ENCODE measurements at places on chromosomes 16 and 17.

DNA sequence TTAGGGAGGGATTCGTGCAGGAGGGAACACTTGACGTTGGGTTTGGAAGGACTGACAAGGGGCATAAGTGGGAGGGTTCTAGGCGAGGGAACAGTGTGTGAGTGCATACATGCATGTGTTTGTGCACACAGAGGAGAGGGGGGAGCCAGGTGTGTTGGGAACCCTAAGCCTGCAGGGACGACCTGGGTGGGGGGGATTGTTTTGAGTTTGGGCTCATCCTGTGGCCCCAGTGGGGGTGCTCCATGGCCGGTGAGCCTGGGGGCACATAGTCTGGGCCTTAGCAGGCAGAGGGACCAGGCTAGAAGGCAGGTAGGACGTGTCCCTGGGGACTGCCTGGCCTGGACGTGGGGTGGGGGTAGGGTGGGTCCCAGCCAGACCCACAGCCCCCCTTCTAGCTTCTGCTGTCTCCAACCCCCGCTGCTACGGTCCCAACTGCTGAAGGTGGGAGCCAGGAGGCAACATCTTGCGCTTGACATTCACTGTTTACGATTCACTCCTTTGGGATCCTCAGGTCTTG is 11.9 kb upstream of the RASD1 start:
- no peak for DNase-seq

DNA sequence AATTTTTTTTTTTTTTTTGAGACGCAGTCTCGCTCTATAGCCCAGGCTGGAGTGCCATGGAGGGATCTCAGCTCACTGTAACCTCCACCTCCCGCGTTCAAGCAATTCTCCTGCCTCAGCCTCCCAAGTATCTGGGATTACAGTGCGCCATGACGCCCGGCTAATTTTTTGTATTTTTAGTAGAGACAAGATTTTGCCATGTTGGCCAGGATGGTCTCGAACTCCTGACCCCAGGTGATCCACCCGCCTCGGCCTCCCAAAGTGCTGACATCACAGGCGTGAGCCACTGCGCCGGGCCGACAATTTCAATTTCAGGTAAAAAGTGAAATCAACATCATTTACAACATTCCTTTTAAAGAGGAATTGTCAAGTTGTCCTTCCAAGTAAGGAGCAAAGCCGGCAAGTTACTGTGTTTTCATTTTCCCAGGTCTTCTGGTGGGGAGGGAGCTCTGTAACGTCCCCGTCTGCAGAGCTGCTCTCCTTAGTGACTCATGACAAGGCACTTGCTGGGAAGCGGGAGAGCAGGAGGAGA is 873 bp downstream of the NPLOC4 start:
- no peak for DNase-seq

DNA sequence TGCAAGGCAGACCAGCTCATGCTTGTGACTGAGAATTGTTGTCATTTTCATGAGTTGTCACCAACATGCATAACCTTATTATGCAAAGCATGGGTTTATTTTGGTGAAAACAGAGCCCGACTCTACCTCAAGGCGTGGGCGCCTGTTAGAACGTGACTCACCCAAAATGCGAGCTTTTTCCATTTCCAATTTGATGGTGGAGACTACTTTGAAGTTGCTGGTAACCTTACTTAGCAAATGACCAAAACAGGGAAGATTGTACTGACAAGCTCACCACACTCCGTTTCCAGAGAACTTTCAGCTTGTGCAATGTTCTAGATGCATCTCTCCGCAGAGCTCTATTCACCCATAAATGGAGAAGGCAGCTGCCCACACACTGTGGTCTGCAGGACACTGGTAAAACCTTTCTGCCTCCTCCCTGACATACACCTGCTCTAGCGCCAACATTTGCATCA is 284.5 kb downstream of the MAF start:
- no peak for DNase-seq

DNA sequence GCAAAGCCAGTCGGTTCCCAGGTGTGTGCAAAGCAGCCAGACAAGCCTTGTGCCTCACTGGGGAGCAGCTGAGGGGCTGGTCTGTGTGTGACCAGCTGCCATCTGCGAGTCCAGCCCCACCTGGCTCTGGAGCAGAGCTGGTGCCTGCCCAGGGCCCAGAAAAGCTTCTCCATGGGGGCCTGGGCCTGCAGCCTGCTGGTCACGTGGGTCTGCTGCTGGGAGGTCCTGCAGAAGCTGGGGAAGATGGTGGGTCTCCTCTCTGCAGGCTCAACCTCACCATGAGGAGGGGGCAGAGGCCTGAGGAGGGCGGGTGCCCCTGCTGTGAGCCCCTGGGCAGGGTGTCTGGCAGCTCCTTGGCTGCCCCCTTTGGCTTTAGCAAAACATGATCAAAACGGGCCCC is 71.9 kb downstream of the ENGASE start:
- DNase-seq, result no peak

DNA sequence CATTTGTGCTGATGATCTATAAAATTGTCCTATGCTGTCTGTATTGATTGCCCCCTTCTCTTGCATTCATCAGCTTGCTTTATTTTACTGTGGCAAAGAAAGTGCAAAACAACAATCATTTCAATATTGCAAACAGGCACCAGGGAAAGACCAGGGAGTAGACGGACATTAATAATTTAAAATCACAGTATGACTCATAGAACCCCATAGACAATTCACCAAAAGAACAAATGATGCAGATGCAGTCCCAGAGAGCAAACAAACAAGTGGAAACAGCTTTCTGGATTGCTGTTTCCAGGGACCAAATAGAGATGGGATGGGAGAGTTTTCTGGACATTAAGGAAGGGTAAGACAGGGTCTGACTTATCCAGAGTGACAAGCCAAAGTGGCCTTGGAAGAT is 70.1 kb downstream of the ABCC12 start:
- no peak for DNase-seq

- DNase-seq, result no peak
These were observed 2.1 kb upstream of the NRN1L start for GRCh38 chr16:67882374-67883145.

Data from neuronal stem cell (in vitro differentiated cells).